ENCODE measurements at places on chromosomes 2 and 18. TPM values are rescaled to one million over a fixed set of nuclear protein-coding genes. Genes with fewer than 3 reads are reported as not detected.

DNA sequence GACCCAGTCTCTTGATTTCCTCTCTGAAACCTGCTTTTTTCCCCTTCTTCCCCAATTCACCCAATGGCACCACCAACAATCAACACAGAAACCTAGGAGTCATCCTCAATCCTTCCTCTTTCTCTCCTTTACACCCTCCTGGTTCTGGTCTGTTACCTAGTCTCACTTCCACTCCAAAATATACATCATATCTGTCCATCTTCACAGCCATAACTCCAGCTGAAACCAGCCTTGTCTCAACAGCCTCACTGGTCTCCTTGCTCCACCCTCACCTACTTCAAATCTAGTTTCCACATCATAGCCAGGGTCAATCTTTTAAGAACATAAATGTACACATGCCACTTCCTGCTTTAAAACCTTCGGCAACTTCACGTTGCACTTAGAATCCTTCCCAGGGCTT lies 11.8 kb upstream of the TWSG1 start:
- no peak for DNase-seq

DNA sequence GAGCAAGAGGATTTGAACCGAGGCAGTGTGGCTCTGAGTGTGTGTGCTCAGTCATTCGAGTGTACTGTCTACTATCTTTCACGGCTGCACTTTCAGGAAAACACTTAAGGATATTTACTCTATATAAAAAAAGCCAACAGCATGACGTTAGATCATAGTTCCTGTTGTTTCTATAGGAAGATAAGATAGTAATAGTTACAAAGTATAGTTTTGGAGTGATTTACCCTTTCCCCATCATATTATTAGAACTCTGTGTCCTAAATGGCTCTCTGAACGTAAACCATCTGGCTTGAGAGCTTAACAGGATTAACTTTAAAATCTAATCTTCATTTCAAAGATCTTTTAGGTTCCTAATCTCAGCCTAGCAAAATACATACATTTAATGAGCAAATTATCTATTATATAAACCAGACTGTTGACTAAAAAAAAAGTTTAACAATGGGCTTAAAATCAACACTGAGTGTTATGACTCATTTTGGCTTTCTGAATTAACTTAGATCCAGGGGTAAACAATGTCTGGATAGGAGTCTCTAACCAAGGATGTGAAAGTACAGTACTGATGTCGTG lies 150.3 kb upstream of the DNMT3A start:
- DNase-seq, result no peak

GRCh38 chr18:44729631-44730101 lies 49.0 kb downstream of the SETBP1 start:
- no peak for DNase-seq

The TMEM169 gene
- total RNA-seq, result 1.5 TPM
